WERI-Rb-1 (cell line): ENCODE measurements at places on chromosomes 2 and 18.

- no peak for DNase-seq
Observed at GRCh38 chr2:69163109-69163508, 150.1 kb downstream of the ANTXR1 start.

GRCh38 chr2:173271135-173271534 lies 83.5 kb upstream of the CDCA7 start:
- DNase-seq: no peak

DNA sequence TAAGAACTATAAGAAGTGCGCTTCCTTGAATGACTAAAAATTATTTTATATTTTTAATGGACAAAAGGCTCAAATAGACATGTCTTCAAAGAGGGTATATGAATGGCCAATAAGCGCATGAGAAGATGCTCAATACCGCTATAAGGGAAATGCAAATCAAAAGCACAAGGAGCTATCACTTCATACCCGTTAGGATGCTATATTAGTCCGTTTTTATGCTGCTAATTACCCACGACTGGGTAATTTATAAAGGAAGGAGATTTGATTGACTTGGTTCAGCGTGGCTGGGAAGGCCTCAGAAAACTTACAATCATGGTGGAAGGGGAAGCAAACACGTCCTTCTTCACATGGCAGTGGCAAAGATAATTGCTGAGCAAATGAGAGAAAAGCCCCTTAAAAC lies 20.5 kb upstream of the PPP4R1 start:
- no peak for DNase-seq

DNA sequence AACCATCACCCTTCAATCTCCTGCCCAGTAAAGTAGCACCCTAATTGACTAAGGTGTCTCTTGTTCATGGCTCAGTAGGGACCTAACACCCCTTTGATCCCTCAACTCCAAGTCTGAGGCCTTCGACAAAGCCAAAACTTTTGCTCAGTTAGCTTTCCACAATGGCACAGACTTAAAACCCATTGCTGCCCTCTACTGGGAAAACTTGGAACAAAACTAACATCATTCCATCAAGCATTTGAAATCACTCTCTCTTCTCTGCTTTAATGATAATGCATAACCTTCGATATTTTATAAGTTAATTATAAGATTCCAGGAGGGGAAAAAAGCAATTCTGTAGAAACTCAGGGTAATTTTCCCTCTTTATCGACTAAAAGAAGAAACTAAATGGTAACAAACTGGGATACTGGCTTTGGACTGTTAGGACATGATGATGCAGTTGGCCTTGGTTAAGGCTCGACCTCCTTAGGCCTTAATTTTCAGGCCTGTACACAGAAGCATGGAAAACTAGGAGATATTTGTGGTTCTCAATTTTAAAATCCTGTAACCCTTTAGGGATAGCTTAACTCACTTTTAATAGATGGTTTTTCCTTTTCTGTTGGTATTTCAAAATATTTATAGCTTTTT lies 127.8 kb downstream of the STK39 start:
- peak; percentile 25 for DNase-seq

DNA sequence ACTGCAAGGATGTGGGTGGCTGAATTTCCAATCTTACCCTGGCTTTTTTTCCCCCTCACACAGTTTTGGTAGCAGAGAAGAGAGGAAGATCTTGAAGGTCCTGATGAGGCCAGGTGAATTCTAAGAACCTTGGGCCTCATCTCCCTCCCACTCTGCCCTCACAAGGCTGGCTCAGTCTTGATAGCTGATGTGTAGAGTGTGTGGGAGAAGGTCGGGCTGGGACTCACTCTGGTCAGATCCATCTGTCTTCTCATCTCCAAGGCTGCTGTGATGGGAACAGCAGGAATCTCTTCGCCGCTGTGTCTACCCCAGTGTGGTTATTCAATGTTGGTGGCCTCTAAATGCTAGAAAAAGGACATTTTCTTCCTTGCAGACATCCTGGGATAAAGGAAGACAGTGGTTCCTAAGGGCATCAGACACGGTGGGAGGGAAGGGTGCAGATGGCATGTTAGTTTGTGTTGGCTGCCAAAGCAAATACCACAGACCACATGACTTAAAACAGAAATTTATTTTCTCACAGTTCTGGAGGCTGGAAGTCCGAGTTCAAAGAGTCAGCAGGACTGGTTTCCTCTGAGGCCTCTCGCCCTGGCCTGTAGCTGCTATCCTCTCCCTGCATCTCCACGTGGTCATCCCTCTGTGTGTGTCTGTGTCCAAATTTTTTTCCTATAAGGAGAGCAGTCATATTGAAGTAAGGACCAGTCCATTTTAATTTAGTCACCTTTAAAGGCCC lies 37.6 kb upstream of the MGAT4A start:
- DNase-seq: no peak

GRCh38 chr2:151043484-151043883 lies 218.2 kb downstream of the RBM43 start:
- no peak for DNase-seq

DNA sequence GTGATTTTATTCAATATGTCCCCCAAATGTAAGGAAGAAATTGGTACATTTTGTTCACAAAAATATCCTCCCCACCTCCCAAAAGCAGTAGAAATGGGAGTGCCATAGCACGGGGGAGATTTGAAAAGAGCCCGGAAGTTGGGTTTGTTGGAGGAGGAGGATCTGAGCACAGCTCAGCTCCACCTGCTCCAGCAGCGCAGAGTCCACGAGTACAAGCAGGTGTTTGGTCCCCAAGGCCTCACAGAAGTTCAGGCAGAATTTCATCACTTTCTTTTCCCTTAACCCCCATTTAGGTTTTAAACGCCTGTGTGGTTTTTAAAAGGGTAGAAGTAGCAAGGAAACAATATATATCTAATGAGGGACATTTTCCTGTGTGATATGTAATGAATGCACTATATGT lies 56.0 kb downstream of the TRAPPC12 start:
- no peak for DNase-seq

- no peak for DNase-seq
Observed at GRCh38 chr2:60852282-60852860, 29.0 kb upstream of the REL start.

- no peak for DNase-seq
Observed at GRCh38 chr2:130972410-130972809, 120.8 kb downstream of the FAM168B start.

- DNase-seq: no peak
Observed at GRCh38 chr2:211812587-211812986, 726.0 kb downstream of the ERBB4 start.
